ENCODE measurements at places on chromosomes 3 and 15.

DNA sequence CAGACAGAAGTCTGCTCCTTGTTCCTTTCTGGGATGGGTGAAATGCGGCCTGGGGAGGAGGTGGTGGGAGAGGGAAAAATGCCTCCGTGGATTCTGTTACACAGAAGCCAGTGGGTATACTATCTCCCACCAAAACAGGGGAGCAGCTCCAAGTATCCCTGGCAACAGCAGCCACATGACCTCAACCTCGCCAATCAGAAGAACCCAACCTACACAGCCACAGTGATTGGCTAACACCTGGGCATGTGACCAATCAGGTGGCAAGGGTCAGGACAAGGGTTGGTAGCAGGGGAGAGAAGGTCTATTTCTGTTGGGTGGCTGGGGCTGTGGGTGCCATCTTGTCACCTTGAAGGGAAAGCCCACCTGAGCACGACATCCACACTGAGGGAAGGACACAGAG, 9.1 kb upstream of the ACAD9 start:
- no peak for DNase-seq

DNA sequence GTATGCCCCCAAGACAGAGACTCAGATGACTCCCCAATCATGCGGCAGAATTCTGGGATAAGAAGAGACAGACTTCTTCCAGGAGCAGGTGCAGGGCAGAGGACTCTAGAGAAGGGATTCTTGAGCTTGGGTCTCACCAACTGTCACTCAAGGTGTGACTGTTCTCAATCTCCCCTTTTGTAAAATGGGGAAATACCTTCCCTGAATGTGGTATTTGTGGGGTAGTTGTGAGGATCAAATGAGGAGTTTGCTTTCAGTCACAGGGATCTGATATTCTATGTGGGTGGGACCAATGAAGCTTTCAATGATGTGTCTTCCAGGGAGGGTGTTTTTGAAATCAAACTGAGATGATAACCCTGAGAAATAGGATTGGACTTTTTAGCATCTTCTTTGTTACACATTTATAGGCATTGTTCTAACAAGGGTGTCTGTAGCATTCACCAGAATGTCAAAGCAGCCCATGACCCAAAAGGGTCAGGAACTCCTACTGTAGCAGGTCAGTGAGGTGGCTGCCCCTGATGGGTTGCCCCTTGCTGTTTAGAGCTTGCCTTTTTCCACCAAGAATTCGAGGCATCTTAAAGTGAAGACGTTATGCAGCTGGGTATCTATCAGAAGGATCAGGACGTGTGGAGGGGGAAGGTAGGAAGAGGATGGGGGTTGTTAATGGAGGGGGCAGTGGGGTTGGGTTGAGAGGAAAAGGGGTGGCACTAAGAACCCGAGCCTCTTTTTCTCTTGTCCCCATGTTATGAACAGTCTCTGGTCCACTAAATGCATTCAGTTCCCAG, 28.8 kb downstream of the UMPS start:
- DNase-seq, result no peak

DNA sequence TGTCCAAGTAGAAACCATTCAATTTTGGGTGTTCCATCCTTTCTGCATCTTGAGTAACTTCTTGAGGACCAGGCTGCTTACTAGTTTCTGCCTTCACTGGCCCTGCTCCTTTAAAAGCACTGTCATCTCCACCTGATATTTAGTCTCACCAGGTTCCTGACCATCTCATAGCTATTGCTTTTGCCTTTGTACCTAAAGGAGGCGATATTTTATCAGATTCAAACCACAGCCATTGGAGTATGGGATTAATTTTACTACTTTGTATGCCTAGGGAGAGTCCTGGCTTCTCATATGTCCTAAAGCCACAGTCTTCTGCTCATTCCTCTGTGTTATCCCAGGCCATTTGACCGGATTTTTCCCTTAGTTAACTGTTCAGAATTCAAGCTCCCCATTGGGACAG, 51.8 kb upstream of the RFX7 start:
- DNase-seq, result no peak

GRCh38 chr3:108029466-108029865, 61.4 kb downstream of the CD47 start:
- no peak for DNase-seq

DNA sequence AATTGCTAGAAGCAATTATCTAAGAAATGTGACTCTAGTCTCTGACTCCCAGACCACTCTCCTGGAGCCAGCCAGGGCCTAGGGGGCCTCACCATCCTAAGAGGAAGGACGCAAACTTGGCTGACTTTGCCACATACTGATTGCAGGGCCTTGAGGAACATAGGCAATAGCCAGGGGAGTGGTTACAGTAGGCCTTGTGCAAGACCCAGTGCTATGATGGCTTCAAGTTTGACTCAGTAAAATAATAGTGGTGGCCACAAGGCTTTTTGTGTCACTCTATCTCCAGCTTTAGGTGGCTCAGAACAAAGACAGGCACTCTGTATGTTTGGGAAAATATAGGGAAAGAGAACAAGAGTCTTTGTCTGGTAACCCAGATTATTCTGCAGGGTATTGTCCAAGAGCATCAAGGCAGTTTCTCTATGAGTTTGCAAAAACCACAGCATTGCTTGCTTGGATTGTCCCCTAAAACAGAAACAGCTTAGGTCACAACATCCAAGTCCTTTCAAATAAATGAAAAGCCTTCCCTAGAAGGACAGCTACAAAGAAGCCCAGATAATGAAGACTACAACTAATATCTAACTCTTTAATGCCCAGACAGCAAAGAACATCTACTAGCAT, 631.5 kb downstream of the PYDC2 start:
- DNase-seq, result no peak

- no peak for DNase-seq
Observed at GRCh38 chr15:77035584-77035983, 35.3 kb downstream of the TSPAN3 start.

DNA sequence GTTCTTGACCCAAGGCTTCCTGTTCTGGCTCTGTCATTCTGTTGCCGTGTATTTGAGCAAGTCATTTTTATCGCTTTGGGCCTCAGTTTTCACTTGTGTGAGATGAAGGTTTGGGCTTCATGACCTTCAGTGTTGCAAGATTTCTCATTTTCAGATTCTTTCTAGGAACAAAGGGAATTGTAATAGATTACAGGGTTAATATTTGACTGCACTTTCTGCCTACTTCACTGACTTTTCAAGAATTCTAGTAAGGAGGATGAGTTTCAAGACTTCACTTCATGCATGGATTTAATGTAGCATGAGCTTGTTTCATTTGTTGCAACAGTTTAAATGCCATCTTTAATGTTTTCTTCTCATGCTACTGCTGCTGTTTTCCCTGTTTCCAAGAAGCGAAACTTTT, 226.5 kb downstream of the NLGN1 start:
- DNase-seq, result no peak

DNA sequence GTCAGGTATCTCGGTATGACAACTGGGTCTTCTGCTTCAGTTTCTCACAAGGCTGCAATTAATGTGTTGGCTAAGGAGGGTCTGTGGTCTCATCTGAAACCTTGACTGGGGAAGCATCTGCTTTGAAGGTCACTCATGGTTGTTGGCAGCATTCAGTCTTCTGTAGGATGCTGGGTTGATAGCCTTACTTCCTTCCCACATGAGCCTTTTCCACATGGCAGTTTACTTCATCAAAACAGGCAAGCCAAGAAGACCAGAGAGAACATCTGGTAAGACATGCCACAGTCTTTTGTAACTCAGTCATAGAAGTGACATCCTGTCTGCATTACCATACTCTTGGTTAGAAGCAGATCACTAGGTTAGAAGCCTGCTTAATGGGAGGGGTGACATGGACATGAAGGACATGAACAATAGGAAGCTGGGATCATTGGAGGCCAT, 49.5 kb downstream of the CMC1 start:
- no peak for DNase-seq

DNA sequence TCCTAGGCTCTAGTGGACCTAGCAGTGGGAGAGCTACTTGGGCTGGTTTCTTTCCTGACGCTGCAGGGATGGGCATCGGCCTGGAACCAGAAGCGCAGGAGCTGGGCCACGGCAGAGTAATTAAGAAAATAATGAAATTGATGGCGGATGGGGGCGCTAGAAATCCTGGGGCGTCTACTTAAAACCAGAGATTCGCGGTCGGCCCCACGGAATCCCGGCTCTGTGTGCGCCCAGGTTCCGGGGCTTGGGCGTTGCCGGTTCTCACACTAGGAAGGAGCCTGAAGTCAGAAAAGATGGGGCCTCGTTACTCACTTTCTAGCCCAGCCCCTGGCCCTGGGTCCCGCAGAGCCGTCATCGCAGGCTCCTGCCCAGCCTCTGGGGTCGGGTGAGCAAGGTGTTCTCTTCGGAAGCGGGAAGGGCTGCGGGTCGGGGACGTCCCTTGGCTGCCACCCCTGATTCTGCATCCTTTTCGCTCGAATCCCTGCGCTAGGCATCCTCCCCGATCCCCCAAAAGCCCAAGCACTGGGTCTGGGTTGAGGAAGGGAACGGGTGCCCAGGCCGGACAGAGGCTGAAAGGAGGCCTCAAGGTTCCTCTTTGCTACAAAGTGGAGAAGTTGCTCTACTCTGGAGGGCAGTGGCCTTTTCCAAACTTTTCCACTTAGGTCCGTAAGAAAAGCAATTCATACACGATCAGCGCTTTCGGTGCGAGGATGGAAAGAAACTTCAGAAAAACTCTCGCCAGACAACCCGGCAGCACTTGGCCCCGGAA, 6.1 kb downstream of the SOX14 start:
- peak; percentile 40 for DNase-seq

- DNase-seq, result peak; percentile 95
Observed at GRCh38 chr3:141011232-141011996, 39.7 kb upstream of the SPSB4 start.

- DNase-seq, result no peak
Observed at GRCh38 chr15:26109203-26109602, 246.1 kb upstream of the ATP10A start.

DNA sequence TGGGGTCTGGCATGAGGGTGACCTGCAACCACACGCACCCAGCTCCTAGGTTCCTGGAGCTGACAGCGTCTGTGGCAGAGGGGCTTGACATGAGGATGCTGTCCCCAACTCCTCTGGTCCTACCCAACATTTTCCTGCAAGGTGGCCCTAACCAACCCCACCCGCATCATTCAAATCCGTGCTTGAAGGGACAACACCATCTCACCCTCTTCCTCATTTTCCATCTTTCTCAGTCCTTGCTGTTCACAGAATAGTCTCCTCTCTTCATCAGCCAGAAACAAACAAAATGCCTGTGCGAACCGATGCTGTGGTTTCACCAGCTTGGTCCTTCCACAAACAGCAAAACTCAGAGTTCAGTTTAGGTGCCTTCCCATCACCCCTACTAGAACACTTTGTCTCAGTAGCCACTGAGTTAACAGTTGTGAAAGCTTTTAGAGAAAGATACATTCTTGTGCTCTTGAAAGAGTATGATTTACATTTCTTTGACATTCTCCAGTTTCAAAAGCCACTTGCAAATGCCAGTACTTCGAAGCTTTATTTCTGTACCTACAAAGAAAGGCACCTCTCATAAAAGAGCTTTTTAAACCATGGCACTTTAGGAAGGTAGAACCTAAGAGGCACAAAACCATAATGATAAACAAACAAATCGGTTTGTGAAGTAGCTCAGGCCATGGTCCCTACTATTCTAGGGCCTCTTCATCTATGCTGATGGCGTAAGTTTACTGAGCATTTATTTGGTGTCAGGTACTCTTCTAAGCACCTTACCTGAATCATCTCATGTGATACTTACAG, 360.1 kb downstream of the SHQ1 start:
- DNase-seq, result no peak

- peak; percentile 78 for DNase-seq
Observed at GRCh38 chr3:49017971-49018706, at the start of gene DALRD3. DALRD3 (minus strand) TSS chr3:49018580; CDS start chr3:49018564, 16 bp downstream.

GRCh38 chr3:133881939-133882825, 13.5 kb downstream of the RAB6B start:
- no peak for DNase-seq

DNA sequence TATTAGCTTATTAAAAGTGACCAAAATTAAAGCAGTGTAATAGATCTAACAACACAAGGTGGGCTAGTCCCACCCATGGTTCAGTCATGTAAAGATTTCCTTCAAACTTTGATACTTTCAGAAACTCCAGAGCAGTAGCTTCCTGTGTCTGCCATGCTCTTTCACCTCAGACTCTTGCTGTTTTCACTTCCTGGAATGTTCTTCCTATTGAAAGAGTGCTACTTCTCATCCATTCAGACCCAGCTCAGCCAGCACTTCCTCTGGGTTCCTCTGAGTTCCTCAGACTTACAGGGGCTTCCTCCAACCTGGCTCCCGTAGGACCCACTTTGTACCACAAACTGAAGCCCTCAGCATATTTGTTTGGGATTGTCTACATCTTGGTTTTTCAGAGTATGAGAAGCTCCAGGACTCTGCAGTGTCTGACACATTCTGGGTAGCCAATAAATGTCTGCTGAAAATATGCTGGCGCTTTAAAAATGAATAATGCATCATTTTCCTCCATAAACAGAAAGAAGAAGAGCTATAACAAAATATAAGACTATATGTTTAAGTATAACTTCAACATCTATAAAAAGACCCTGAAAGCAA, 18.0 kb downstream of the NCEH1 start:
- no peak for DNase-seq

GRCh38 chr3:133112666-133113065, 74.5 kb downstream of the TMEM108 start:
- no peak for DNase-seq

DNA sequence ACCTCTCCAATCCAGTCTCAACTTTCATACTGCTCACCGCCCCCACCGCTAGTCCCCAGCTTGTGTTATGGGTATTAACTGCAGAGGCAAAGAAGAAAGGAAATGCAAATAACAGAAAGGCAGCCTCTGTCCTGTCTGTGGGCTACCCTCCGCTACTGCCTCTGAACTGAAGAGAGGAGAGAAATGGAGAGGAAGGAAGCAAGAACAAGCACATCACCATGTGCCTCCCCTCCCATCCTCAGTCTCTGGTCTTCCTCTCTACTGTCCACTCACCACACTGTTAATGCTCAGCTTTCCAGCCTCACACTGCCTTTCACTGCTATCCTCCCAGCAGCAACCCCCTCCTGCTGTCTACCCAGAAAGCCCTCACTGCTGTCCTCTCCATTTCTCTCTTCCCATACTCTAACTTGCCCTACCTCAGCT, 139.0 kb upstream of the SLC2A2 start:
- peak; percentile 46 for DNase-seq

DNA sequence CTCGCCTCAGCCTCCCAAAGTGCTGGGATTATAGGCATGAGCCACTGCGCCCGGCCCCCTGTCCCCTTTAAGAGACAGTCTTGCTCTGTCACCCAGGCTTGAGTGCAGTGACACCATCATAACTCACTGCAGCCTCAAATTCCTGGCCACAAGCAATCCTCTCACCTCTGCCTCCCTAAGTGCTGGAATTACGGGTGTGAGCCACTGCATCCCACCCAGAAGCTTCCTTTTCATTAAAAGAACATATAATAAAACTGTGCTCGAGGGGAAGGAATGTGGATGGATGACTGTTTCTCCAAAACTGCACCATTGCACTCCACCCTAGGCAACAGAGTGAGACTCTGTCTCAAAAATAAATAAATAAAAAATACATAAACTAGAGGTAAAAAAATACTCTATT, 70.1 kb downstream of the NCEH1 start:
- DNase-seq, result no peak

DNA sequence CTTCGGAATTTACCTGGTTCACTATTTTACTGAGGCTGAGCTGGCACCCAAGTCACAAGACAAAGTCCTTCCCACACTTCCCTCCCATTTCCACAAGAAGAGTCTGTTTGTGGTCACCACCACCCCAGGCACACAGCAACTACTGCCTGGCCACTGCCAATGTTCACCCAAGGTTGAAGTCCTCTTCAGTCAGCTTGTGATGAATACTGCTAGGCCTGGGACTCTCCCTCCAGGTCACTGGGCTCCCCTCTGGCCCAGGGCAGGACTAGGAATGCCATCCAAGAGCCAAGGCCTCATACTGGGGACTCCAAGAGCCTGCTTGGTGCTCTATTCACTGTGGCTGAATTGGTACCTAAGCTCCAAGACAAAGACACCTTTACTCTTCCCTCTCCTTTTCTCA, 30.4 kb upstream of the COLQ start:
- no peak for DNase-seq
